ENCODE measurements at places on chromosomes 4 and X. TPM values are rescaled to one million over a fixed set of nuclear protein-coding genes. Genes with fewer than 3 reads are reported as not detected.

Gene PRRG3
- under 0.01 TPM for total RNA-seq

Gene ARMCX4
- total RNA-seq, result 6.4 TPM

Gene SPANXA2
- 0.22 TPM for total RNA-seq

Gene VCX3B
- not detected for total RNA-seq

Gene DNAAF6
- not detected for total RNA-seq

Measured in articular chondrocyte of knee joint (primary cell).